Lung microvascular endothelial cell (primary cell): ENCODE measurements at places on chromosomes 7 and 10. TPM values are rescaled to one million over a fixed set of nuclear protein-coding genes. Genes with fewer than 3 reads are reported as not detected.

Gene NUTM2A
- under 0.01 and 0.20 TPM in 2 replicates for total RNA-seq

Gene MKI67
- total RNA-seq, result 2.4 and 8.5 TPM in 2 replicates

Gene STAMBPL1
- total RNA-seq, result 0.22 and 1.2 TPM in 2 replicates

Gene GBX1
- not detected in 2 replicates for total RNA-seq

Gene CDNF
- total RNA-seq, result 0.40 and 0.44 TPM in 2 replicates

Gene PRR15
- total RNA-seq, result under 0.01 TPM in 1 of 2 replicates, not detected in the other

Gene DOCK4
- 57.1 and 58.6 TPM in 2 replicates for total RNA-seq

Gene TMEM176B
- not detected in 2 replicates for total RNA-seq

GRCh38 chr7:129831424-129832058 is 121.2 kb downstream of the UBE2H start:
- peak; percentile 66 for DNase-seq

DNA sequence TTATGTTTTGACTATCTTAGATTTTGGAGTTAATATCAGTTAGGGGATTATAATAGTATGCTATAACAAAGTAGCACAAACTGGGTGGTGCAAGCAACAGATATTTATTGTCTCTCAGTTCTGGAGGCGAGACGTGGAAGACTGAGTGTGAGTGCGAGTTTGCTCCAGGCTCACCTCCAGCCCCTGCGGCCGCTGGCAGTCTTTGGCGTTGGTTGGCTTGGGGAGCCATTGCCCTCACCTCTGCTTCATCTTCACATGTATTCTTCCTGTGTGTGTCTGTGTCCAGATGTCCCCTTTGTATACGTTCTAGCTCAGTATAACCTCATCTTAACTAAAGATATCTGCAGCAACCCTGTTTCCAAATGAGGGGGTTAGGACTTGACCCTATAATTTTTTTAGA is 343.9 kb upstream of the COBL start:
- DNase-seq, result no peak

GRCh38 chr10:111127081-111127848 is 50.4 kb downstream of the ADRA2A start:
- no peak for DNase-seq

DNA sequence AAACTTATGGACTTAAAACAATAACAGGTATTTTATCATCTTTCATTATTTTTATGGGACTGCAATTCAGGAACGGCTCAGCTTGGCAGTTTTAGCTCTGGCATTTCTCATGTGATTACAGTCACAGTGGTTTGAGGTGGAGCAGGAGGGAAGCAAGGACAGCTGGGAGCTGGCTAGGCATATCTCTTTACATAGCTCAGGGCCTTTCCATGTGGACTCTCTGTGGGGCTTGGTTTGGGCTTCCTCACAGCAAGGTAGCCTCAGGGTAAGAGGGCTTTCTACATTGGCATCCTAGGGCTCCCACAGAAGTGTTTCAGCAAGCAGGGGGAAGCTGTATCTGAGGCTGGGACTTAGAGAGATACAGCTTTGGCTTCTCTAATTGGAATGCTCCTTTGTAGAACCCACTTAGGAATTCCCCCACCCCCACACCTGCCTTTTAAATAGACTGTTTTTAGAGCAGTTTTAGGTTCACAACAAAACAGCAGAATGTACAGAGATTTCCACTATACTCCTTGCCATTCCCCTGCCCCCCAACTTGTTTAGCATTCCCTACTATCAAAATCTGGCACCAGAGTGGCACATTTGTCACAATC is 26.6 kb upstream of the SDHAF3 start:
- no peak for DNase-seq

DNA sequence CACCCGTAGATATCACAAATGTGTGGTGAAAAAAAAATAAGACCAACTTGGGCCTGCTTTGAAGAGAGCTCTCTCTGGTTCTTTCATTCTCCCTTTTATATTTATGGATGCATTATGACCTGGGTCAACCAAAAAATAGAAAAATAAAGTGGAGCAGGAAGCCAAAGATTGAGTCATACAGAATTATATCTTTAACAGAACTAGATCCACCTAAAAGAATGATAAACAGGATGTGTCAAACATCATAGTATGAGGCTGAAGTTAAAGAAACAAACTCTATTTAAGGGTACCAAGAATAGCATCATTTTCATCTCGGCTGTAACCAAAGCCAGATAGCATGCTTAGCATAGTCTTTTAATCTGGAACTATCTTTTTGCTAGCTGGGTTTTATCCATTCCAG is 28.8 kb upstream of the NMT2 start:
- peak; percentile 67 for DNase-seq

GRCh38 chr7:103487419-103487818 is 41.4 kb upstream of the SLC26A5 start:
- DNase-seq, result no peak

- DNase-seq, result peak; percentile 44
Observed at GRCh38 chr7:94741179-94741578, 85.2 kb upstream of the SGCE start.

GRCh38 chr7:107850643-107851042 is 40.3 kb upstream of the DLD start:
- DNase-seq, result no peak

DNA sequence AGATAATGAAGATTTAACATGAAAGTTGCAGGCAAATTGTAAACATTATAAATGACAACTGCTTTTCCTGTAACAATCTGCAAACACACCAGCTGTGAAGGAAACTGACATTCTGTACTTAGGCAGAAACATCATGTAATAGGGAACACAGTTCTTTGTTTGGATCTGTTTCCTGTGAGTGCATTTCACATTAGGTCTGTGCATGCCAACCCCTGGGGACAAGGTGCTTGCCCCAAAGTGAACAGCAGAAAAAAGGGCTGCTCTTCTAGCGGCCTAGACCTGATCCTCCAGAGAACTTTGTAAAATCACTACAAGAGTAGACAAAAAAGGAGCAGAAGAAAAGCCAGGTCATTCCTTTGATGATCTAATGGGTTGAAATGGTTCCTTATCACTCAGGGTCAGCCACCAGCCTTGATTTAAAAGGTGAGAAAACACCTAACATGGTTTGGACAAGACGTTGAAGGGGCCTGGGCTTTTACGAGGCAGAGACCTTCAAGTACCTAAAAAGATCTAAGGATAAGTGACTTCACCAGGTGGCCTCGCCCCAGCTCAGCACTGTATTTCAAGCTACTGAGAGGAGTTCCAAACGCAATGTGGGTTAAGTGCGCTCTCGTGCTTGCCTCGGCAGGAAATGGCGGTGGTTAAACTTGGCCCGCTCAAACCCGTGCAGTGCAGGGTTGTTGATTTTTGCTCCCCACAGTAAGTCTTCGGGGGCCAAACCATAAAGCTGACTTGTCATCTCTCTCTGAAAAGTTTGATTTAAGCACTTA is 249.7 kb downstream of the CREB5 start:
- no peak for DNase-seq

DNA sequence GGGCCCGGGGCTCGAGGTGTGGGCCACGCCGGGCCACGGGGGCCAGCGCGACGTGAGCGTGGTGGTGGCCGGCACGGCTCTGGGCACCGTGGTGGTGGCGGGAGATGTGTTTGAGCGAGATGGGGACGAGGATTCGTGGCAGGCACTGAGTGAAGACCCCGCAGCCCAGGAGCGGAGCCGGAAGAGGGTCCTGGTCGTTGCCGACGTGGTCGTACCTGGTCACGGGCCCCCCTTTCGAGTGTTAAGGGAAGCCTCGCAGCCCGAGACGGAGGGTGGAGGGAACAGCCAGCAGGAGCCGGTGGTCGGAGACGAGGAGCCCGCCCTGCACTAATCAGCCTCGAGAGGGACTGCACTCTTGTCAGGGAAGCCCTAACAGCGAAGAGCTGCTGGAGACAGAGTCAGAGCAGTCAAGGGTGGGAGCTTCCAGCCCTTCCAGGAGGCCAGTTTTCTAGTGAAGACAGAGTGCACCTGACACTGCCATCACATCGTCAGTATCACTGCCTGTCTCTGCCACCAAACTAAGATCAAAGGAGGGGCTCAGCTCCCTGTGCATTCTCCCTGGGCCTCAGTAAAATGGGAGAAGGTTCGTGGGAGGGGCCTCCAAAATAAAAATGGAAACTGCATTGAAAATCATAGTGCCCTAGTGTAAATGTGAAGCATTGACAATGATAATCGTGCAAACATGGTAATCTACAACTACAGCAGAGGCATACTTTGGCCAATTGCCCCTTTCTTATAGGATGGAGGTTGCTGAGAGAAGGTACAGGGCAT is 1.3 kb downstream of the MBLAC1 start:
- no peak for DNase-seq

- peak; percentile 77 for DNase-seq
Observed at GRCh38 chr10:99532687-99533495, at the start of gene NKX2-3. Gene NKX2-3, plus strand, starts transcription at chr10:99532942. Its CDS starts 190 bp downstream, at chr10:99533132.

DNA sequence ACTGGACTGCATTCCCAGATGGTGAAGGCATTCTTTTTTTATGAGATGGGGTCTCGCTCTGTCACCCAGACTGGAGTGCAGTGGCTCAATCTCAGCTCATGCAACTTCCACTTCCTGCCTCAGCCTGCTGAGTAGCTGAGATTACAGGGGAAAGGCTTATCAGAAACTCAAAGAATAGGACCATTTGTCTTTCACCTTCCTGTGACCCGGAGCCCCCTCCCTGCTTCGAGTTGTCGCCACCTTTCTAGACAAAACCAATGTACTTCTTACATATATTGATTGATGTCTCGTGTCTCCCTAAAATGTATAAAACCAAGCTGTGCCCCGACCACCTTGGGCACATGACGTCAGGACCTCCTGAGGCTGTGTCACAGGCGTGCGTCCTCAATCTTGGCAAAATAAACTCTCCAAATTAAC is 1.8 kb upstream of the METTL27 start:
- DNase-seq, result no peak

GRCh38 chr7:24842449-24843241 is 85.4 kb upstream of the GSDME start:
- peak; percentile 93 for DNase-seq

- DNase-seq, result no peak
Observed at GRCh38 chr7:30815388-30815854, 44.2 kb downstream of the MINDY4 start.

DNA sequence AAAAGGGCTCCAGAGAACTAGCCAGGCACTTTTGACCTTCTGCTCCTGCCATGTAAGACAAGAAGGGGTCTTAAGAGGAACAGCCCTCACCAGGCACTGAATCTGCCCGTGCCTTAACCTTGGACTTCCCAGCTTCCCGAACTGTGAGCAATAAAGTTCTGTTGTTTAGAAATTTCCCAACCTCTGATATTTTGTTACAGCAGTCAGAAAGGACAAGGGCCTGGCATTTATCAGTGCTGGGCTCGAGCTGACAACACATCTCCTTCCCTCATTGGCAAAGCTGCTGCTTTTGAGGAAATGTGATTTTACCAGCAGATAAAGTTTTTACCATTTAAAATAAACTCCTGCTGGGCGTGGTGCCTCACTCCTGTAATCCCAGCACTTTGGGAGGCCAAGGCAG is 103.5 kb downstream of the GPR26 start:
- DNase-seq, result no peak

GRCh38 chr7:142053988-142054387 is 57.5 kb upstream of the MGAM2 start:
- DNase-seq, result no peak

DNA sequence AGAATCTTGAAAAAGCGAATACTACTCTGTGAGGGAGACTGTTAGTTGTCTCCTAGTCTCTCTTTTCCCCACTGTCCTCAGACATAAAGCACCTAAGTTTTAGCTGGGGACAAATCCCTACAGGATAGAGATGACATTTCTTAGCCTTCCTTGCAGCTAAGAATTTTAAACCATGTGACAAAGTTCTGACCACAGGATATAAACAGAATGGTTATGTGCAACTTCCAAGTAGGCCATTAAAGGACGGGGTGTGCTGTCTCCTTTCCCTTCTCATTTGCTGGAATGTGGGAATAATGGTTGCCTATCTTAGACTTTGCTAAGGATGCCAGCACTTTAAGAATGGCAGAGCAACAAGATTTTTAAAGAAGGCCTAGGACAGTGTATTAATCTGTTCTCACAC is 74.9 kb upstream of the PRPS1L1 start:
- no peak for DNase-seq

- DNase-seq, result no peak
Observed at GRCh38 chr7:8210845-8211724, 50.9 kb downstream of the ICA1 start.

DNA sequence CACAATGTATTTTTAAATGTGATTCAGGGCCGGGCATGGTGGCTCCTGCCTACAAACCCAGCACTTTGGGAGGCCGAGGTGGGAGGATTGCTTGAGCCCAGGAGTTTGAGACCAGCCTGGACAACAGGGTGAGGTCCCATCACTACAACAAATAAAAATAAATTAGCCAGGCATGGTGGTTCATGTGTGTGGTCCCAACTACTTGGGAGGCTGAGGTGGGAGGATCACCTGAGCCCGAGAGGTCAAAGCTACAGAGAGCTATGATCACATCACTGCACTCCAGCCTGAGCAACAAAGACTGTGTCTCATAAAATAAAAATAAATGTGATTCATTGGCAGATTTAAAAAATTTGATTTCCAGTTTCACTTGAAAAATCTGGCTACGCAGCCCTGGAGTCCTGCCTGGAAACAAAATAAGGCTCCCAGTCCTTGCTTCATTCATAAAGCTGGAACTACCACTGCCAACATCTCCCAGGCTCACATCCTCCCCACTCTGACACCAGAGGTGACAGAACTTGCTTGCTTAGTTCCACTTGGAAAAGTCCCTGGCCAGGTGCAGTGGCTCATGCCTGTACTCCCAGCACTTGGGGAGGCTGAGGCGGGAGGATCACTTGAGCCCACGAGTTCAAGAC is 27.9 kb upstream of the SLC35G1 start:
- DNase-seq, result no peak

DNA sequence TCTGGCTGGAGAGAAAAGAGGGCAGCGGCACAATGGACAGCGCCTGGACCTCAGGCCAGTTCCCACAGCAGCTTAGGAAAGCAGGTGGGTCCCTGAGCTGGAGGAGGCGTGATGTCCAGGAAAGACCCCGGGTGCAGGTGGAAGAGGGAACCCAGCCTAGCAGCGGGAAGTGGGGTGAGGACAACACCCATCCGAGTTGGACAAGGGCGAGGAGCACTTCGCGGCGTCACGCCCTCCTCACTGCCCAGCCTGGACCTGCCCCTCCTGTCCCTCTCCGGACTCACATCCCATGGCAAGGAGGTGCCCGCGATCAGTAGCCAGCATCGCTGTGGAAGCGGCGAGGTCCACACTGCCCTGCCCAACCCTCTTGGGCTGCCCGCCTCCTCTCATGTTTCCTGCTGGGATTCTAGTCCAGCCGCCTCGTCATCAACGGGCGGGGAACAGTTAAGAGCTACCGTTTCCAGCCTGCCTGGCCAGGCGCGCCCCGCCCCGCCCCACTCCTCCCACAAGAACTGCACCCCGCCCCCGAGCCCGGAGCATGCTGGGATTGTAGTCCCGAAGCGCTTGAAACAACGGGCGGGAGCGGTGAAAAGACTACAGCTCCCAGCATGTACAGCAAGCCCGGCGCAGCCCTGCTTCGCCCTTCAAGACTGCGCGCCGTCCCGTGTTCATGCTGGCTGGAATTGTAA is 930.6 kb upstream of the ZNF722 start:
- DNase-seq, result no peak

- DNase-seq, result no peak
Observed at GRCh38 chr10:43172645-43173044, 34.4 kb downstream of the CSGALNACT2 start.

GRCh38 chr10:132885451-132886210 is 56.7 kb downstream of the CFAP46 start:
- DNase-seq, result no peak
